ENCODE measurements at places on chromosomes 12 and 14. TPM values are rescaled to one million over a fixed set of nuclear protein-coding genes. Genes with fewer than 3 reads are reported as not detected.

The ENDOU gene
- 1.6 TPM for total RNA-seq

The GPR135 gene
- total RNA-seq, result 5.7 TPM

GRCh38 chr12:15599266-15600037, 189.7 kb downstream of the EPS8 start:
- H3K27me3 ChIP-seq, result no peaks in the 10 kb centered on the region
- no peak overlapping the region for H3K4me3 ChIP-seq
- H3K4me1 ChIP-seq, result peaks cover 6% of the 10 kb centered on the region
- no peak for DNase-seq
- no peaks in the 10 kb centered on the region for H3K36me3 ChIP-seq
- peak overlapping the region; percentile 64 for H3K27ac ChIP-seq

- H3K27ac ChIP-seq, result no peak overlapping the region
- H3K4me3 ChIP-seq, result no peak overlapping the region
- H3K27me3 ChIP-seq, result no peaks in the 10 kb centered on the region
- DNase-seq, result no peak
- H3K36me3 ChIP-seq, result no peaks in the 10 kb centered on the region
These were observed 466.9 kb downstream of the BCAT1 start for GRCh38 chr12:24482044-24482443.

GRCh38 chr12:85733984-85734383, 102.2 kb downstream of the RASSF9 start:
- DNase-seq, result no peak
- H3K36me3 ChIP-seq, result no peaks in the 10 kb centered on the region
- no peaks in the 10 kb centered on the region for H3K27me3 ChIP-seq
- no peak overlapping the region for H3K4me3 ChIP-seq

GRCh38 chr14:68399971-68400370, 392.9 kb downstream of the ZFP36L1 start:
- H3K36me3 ChIP-seq, result no peaks in the 10 kb centered on the region
- no peak for DNase-seq
- H3K27me3 ChIP-seq, result no peaks in the 10 kb centered on the region
- H3K27ac ChIP-seq, result peak overlapping the region; percentile 74
- no peak overlapping the region for H3K4me3 ChIP-seq
- H3K4me1 ChIP-seq, result peaks cover 87% of the 10 kb centered on the region

The LRRC10 gene
- total RNA-seq, result not detected

GRCh38 chr14:68879321-68879781, 86.5 kb upstream of the ZFP36L1 start:
- H3K27me3 ChIP-seq, result no peaks in the 10 kb centered on the region
- H3K27ac ChIP-seq, result peak overlapping the region; percentile 100
- DNase-seq, result peak; percentile 56
- H3K4me3 ChIP-seq, result no peak overlapping the region

The TMEM63C gene
- total RNA-seq, result 0.28 TPM

DNA sequence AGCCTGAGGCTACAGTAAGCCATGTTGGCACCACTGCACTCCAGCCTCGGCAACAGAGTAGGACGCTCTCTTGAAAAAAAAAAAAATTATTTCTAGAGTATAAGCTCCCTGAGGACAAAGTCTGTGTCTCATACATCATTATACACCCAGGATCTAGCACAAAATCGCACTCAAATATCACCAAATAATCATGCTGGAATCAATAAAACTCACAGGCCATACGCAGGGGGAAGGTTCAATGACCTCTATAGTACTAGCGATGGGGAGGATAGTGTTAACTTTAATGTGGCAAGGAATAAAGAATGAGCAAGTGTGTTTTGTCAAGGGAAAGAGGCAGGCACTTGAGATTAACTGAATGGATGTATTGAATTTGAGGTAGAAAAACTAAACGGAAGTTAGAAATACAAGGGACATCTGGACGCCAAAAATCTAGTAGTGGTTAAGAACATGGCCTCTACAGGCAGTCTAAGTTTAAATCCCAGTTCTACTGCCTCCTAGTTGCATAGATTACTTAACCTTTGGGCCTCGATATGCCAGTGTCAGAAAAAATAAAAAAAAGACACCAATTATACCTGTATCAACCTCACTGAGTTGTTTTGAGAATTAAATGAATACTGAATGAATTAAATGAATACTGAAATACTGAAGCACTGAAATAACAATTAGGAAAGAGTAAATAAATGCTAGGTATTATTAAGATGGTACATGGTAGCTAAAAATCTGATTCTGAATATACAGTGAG, 4.4 kb upstream of the AP4S1 start:
- no peak overlapping the region for H3K27ac ChIP-seq
- DNase-seq, result no peak
- peaks cover 32% of the 10 kb centered on the region for H3K4me1 ChIP-seq
- H3K4me3 ChIP-seq, result no peak overlapping the region

- no peaks in the 10 kb centered on the region for H3K36me3 ChIP-seq
- no peak overlapping the region for H3K4me3 ChIP-seq
- H3K4me1 ChIP-seq, result no peaks in the 10 kb centered on the region
- no peaks in the 10 kb centered on the region for H3K27me3 ChIP-seq
- H3K27ac ChIP-seq, result no peak overlapping the region
- DNase-seq, result peak; percentile 39
These were observed 14.5 kb downstream of the CYP46A1 start for GRCh38 chr14:99698642-99699041.

- no peak for DNase-seq
- peaks cover 7% of the 10 kb centered on the region for H3K27me3 ChIP-seq
- no peaks in the 10 kb centered on the region for H3K36me3 ChIP-seq
- H3K4me1 ChIP-seq, result no peaks in the 10 kb centered on the region
These were observed 83.5 kb downstream of the RIMBP2 start for GRCh38 chr12:130632642-130633041.

The PTPRO gene
- 0.99 TPM for total RNA-seq

- no peaks in the 10 kb centered on the region for H3K36me3 ChIP-seq
- peak within 1 kb of the TSS; percentile 94 for H3K27ac ChIP-seq
- peaks cover 28% of the 10 kb centered on the region for H3K4me1 ChIP-seq
- H3K4me3 ChIP-seq, result peak within 1 kb of the TSS; percentile 97
- H3K27me3 ChIP-seq, result no peaks in the 10 kb centered on the region
- DNase-seq, result no peak
These were observed at the start of gene NPC2 for GRCh38 chr14:74492776-74493342. Gene NPC2 (minus strand): TSS chr14:74493305. CDS start chr14:74493274, 31 bp downstream.

DNA sequence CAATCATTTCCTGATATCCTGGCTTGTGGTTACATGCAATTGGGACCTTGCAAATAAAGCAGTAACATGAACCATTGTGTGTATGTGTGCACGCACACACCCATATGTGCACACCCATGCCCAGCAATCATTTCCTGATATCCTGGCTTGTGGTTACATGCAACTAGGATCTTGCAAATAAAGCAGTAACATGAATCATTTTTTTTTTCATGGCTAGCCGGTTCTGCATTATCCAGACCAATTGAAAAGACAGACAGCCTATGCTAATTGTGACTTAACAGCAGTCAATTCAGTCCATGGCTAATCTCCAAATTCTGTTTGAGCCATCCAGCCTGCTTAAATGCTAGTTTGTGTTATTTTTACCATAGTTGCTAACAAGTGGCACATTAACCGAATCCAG, 134.3 kb downstream of the TTC7B start:
- H3K4me1 ChIP-seq, result peaks cover 22% of the 10 kb centered on the region
- no peaks in the 10 kb centered on the region for H3K36me3 ChIP-seq
- H3K27me3 ChIP-seq, result no peaks in the 10 kb centered on the region
- H3K27ac ChIP-seq, result no peak overlapping the region
- DNase-seq, result no peak

The SLC25A21 gene
- 1.5 TPM for total RNA-seq

DNA sequence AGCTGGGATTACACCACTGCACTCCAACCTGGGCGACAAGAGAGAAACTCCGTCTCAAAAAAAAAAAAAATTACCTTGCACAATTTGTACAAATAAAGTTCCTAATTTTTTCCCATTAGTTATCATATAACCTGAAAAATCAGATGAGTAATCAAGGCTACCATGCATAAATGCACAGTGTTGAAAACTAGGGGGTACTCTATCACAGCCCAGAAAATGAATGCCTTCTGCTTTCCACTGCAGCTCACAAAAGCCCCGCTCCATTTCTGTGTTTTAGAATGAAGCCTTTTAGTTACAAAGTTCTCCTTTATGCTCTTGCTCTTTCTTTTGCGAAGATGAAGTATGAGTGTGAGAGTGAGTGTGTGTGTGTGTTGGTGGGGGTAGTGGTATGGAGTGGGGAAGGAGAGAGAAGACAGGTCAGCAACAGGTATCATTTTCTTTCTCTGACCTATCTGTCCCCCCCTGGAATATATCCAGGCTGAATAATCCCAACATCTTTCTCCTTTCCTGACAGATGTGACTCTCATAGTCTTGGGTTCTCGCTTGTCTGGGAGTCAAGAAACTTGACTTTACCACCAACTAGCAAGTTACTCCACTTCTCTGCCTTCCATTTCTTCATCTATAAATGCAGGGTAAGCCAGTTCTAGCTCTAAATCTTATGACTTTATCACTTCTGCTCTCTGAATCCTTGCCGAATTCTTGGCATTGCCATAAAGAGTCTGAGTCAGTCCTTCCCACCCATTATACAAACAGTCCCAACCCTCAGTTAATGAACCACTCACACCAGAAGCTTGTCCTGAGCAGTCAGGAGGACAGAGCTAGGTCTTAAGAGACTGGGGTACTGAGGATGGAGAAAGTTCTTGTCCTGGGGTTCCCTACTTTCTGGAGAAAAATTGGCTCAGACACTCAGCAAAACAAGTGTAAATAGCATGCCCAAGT, 16.1 kb downstream of the BIN2 start:
- DNase-seq, result no peak
- no peak overlapping the region for H3K4me3 ChIP-seq
- H3K27ac ChIP-seq, result no peak overlapping the region
- no peaks in the 10 kb centered on the region for H3K4me1 ChIP-seq
- H3K27me3 ChIP-seq, result no peaks in the 10 kb centered on the region

DNA sequence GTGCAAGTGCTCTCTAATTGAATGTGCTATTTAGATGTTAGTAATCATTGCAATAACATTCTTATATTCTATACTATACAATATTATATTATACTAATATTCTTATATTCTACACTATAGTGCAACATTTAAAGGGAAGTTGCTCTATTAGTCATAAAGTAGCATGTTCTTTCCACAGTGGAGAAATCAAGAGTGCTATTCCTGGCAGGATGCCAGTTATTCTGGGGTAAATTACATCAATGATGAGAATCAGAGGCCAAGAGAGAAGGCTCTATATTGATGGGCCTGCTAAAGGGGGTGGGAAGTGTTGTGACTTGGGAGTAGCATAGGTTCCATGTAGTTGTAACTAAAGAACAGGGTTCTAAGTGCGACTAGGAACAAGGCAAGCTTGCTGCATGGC, 121.5 kb downstream of the SLC15A5 start:
- H3K4me1 ChIP-seq, result no peaks in the 10 kb centered on the region
- no peaks in the 10 kb centered on the region for H3K36me3 ChIP-seq
- DNase-seq, result no peak
- H3K27me3 ChIP-seq, result no peaks in the 10 kb centered on the region
- no peak overlapping the region for H3K4me3 ChIP-seq

DNA sequence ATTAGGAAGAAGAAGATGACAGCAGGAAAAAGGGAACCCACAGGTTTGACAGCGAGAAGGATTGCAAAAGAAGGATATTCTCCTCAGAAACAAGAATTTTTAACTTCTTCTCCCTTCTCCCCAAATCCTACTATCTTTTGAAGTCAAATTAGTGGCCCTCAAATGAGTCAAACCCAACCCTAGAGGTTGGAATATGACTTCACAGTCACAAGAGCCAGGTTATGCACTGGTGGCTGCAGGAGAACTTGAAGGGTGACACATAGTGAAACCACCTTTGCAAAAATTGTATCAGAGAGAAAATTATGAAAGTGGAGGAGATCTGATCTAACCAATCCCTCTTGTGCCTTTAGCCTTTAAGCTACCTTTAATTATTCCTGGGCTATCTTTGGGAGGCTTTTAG, 386.2 kb upstream of the CCDC196 start:
- H3K27ac ChIP-seq, result no peak overlapping the region
- no peaks in the 10 kb centered on the region for H3K36me3 ChIP-seq
- H3K27me3 ChIP-seq, result no peaks in the 10 kb centered on the region
- H3K4me3 ChIP-seq, result no peak overlapping the region
- H3K4me1 ChIP-seq, result no peaks in the 10 kb centered on the region

The ADAMTS20 gene
- not detected for total RNA-seq

- no peak overlapping the region for H3K4me3 ChIP-seq
- peaks cover 89% of the 10 kb centered on the region for H3K36me3 ChIP-seq
- H3K27me3 ChIP-seq, result no peaks in the 10 kb centered on the region
- DNase-seq, result no peak
- H3K27ac ChIP-seq, result no peak overlapping the region
- H3K4me1 ChIP-seq, result peaks cover 8% of the 10 kb centered on the region
These were observed 17.0 kb downstream of the PSEN1 start for GRCh38 chr14:73153272-73153671.

The NTN4 gene
- total RNA-seq, result 17.4 TPM

GRCh38 chr14:94213021-94213420, 38.9 kb downstream of the PPP4R4 start:
- no peak for DNase-seq
- H3K27me3 ChIP-seq, result no peaks in the 10 kb centered on the region
- no peaks in the 10 kb centered on the region for H3K36me3 ChIP-seq
- H3K4me3 ChIP-seq, result no peak overlapping the region
- no peaks in the 10 kb centered on the region for H3K4me1 ChIP-seq
- H3K27ac ChIP-seq, result no peak overlapping the region

The CCDC60 gene
- 2.8 TPM for total RNA-seq

DNA sequence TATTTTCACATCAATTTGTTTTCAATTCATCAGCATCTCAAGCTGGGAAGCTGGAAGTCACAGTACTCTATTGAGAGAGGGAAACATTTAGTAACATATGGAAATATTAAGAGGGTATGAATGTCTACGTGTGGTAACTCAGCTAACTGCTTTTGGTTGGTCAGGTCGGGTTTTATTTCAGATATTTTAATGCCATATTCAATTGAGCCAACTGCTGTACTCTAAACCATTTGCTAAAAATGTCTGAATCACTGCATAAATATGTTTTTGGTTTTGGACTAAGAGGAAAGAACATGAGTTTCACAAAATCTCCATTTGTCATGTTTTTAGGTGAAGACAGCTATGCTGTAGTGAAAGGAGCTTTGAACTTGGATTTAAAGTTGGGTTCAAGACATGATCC, 18.9 kb upstream of the PPFIBP1 start:
- no peaks in the 10 kb centered on the region for H3K27me3 ChIP-seq
- H3K27ac ChIP-seq, result no peak overlapping the region
- no peaks in the 10 kb centered on the region for H3K4me1 ChIP-seq
- DNase-seq, result no peak
- H3K36me3 ChIP-seq, result no peaks in the 10 kb centered on the region
- no peak overlapping the region for H3K4me3 ChIP-seq

- no peak for DNase-seq
- H3K27me3 ChIP-seq, result no peaks in the 10 kb centered on the region
These were observed 189.5 kb upstream of the HMGA2 start for GRCh38 chr12:65634626-65635331.

GRCh38 chr14:72607386-72608130, 286.3 kb downstream of the DPF3 start:
- no peaks in the 10 kb centered on the region for H3K4me1 ChIP-seq
- no peaks in the 10 kb centered on the region for H3K36me3 ChIP-seq
- no peak overlapping the region for H3K27ac ChIP-seq
- no peak overlapping the region for H3K4me3 ChIP-seq
- no peaks in the 10 kb centered on the region for H3K27me3 ChIP-seq

The HCAR2 gene
- total RNA-seq, result not detected

The SMIM41 gene
- total RNA-seq, result not detected

GRCh38 chr12:31224768-31225448, 101.0 kb downstream of the SINHCAF start:
- no peaks in the 10 kb centered on the region for H3K4me1 ChIP-seq
- no peaks in the 10 kb centered on the region for H3K36me3 ChIP-seq
- DNase-seq, result no peak
- H3K27me3 ChIP-seq, result no peaks in the 10 kb centered on the region
- no peak overlapping the region for H3K27ac ChIP-seq
- no peak overlapping the region for H3K4me3 ChIP-seq
